Osteoblast (primary cell): ENCODE measurements at places on chromosomes 2 and 18. TPM values are rescaled to one million over a fixed set of nuclear protein-coding genes. Genes with fewer than 3 reads are reported as not detected.

GLI2 gene
- total RNA-seq = 3.8 and 10.1 TPM in 2 replicates

PRKCE gene
- total RNA-seq = 13.6 and 22.1 TPM in 2 replicates

TEKT4 gene
- total RNA-seq = not detected in 2 replicates

NOL4 gene
- not detected in 2 replicates for total RNA-seq

NAPG gene
- total RNA-seq = 43.9 and 47.4 TPM in 2 replicates

POTEJ gene
- not detected in 2 replicates for total RNA-seq

RNF152 gene
- 3.3 and 5.0 TPM in 2 replicates for total RNA-seq

- DNase-seq = no peak
Observed at GRCh38 chr2:227577555-227577954, 21.1 kb upstream of the SCYGR2 start.

DNA sequence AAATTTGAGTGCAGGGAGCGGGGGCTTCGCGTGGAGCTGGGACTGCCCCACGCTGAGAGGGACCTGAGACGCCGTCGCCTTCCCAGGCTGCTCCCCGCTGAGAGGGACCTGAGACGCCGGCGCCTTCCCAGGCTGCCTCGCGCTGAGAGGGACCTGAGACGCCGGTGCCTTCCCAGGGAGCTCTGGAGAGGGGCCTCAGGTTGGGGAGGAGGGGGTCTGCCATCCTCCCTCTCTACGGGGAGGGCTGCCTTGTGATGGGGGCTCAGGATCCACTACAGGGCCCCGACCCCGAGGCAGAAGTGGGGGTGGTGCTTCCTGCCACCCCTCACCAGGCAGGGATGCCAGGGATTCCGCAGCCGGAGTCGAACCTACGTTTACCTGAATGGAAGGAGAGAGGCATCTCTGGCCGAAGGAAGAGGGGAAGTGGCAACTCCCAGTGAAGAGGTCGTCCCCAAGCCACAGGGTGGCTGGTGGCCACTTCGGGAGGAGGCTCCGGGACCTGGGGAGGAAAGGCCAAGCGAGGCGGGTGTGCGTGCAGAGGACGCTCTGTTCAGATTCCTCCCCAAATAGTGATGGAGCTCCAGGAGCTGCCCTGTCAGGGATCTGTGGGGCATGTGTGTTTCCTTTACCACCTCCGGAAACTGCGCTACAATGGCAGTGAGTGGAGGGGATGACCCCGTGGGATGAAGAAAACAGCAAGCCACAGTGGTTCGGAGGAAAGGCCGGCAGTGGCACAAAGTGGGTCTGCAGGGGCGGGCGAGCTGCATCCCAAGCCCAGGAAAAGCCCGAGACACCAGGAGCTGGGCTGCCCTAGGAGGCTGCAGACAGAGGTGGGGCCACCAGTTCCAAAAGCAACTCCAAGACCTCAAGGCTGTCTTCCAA, 108.2 kb upstream of the CTDP1 start:
- peak; percentile 57 for DNase-seq

DNA sequence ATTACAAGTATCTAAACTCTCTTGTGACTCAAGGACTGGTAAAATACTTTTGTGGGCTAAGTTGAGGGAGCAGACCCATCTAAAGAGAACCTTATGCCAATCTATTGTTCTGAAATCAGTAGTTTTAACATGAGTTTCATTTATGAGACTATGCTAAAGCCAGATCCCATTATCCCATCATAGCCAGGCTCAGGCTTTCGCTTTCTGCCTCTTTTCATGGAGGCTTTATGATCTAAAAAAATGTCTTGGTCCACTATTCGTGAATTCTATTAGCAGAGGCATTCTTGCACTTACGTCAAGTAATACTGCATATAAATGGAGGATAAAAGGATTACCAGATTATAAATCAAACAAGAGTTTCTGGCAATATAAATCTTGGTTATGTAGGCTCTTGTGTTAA, 1636.9 kb upstream of the ACVR2A start:
- no peak for DNase-seq

GRCh38 chr18:37519510-37520135, 46.0 kb downstream of the CELF4 start:
- no peak for DNase-seq

GRCh38 chr2:200431996-200432705, 77.7 kb downstream of the KCTD18 start:
- DNase-seq = no peak

DNA sequence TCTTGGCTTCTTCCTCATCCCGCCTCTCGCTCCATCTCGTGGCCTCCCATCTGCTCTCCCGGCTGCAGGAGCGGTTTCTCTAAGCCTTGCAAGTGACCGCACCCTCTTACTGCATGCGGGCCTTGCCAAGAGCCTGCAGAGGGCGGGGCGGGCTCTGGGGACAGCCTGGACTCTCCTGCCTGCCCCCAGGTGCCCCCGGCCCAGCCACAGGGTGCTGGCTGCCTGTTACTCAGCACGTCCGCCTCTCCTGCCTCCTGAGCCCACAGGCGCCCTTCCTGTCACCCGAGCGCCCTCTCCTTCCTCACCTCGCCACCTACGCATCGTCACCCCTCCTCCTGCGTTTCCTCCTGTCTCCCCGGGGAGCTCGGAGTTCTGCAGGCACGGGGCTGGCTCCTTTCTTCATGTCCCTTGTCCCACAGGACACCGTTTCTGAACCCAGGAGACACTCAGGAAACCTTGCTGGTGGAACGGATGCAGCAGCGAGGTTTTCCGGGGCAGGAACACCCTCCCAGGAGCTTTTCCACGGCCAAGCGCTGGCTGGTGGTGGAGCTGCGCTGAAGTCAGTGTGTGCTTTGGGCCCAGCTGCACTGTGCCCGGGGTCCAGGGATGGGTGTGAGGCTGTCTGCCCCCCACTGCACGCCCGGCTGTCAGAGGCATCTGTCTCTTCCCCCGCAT, 28.5 kb downstream of the HPCAL1 start:
- peak; percentile 87 for DNase-seq

DNA sequence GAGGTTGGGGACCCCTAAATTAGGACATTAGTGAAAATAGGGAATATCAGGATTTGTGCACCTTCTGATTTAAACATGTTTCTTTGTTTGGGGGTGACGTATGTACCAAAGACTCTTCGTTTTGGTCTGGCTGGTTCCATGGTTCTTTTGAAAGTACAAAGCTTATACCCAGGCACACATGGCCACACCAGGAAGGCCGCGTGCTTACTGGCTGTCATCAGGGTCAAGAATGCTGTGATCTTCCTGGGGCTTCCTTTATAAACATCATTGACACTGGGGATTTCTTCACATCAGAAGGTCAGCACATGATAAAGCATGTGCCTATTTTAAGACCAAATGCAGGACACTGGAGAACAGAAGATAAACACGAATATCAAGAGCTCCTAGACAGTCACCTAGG, 230.6 kb upstream of the ID2 start:
- DNase-seq = no peak

DNA sequence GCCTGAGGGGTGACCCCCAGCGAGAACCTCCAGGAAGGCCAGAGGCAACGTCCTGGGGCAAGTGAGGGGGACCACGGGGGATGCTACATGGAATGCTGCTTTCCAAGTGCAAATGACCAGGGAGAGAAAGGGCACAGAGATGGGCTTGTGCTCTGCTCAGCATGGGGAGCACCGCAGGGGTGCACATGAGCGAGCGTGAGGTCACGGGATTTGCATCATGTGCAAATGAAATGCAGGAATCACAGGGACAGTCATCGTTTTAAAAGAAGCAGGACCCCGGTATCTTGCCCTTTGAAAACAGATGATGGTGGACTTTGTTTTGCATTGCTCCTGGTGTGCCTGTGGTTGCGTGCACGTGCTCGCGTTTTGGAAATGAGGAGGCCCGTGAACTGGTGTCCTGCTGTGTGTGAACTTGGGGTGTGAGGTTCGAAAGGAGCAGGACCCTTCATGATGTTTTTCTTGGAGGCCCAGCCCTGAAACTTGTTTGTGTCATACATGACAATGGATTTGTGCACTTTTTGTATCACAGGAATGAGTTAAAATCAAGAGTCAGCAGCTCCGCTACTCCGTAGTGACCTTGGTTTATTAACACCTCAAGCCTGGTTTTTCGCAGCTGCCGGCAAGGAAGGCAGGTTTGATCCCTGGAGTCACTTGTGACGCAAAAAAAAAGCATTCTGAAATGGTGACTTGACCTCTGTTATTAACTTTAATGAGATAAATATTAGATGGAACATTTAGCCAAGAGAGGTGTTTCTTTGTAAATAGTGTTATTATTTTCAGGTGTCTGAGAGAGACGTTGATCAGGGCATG, 234.5 kb downstream of the LDLRAD4 start:
- peak; percentile 69 for DNase-seq
